Fibroblast of upper back skin (primary cell): ENCODE measurements at places on chromosomes 1 and 21.

DNA sequence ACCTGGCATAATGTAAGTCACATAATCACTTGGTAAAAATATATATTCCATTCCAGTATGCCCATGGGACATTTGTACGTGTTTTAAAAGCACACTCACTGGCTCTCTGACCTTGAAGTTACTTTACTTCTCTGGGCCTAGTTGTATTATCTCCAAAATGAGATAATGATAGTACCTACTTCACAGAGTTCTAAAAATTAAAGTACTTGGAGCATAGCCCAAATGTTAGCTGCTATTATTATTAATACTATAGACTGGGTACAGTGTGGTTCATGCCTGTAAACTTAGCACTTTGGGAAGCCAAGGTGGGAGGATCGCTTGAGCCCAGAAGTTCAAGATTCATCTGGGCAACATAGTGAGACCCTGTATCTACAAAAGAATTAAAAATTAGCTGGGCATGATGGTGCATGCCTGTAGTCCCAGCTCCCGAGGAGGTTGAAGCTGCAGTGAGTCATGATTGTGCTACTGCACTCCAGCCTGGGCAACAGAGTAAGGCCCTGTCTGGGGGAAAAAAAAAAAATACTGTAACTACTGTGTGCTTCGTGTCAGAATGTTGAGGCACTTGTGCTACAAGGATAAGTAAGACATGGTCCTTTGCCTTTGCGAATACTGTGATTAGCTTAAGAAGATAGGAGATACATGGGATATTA lies 45.7 kb downstream of the TDRD5 start:
- DNase-seq, result no peak

GRCh38 chr1:242240077-242240476 lies 241.2 kb upstream of the MAP1LC3C start:
- no peak for DNase-seq

DNA sequence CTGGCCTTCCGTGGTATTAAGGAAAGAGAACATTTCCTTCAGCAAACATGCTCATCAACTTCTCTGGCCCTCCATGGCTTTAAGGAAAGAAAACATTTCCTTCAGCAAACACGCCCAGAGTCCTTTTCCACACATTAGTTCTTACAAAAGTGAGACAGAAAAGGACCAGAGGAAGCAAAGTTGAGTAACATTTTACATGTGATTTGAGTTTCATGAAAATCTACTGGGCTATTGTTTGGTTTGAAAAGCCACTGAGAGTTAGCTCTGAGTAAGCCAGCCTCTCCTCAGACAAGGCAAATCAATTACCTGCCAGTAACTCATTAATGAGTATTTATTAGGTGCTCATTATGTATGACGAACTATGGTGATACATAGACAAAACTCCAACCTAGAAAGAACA lies 78.0 kb downstream of the NID1 start:
- DNase-seq, result no peak

- DNase-seq, result no peak
Observed at GRCh38 chr1:195251900-195252299, 1356.3 kb downstream of the KCNT2 start.

- no peak for DNase-seq
Observed at GRCh38 chr21:38293765-38294164, 37.0 kb downstream of the KCNJ15 start.

GRCh38 chr1:89548122-89548857 lies 23.7 kb downstream of the LRRC8B start:
- DNase-seq, result no peak

- peak; percentile 91 for DNase-seq
Observed at GRCh38 chr21:42039911-42040351, 29.8 kb upstream of the ZBTB21 start.

DNA sequence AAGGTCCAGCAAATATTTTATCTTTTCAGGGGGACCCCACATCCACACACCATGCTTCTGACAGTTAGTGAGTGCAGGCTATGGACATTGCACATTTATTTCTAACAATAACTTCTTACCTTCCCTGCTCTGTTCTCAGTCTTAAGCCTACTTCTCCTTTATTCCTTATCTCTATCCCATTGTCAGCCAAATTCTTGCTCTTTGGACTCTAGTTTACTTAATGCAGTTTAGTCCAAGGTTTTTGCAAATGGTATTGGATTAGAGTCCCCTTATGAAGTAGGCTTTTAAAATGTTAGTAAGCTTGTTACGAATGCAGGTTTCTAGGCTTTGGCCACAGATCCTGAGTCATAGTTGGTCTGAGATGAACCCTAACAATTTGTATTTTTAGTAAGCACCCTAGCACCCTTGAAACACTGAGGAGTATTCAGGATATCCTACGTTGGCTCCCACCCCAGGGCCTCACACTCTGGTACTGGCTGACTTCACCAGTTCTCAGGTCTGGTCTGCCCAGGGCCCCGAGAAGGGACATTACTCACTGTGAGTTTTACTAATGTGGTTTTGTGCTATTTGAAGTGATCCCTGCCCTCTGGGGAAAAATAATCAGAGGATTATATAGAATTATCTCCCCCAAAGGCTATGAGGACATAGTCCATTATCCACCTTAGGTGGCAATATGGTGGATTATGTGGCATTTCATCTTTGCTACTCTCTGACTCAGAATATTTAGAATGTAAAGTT lies 239.5 kb downstream of the TGFB2 start:
- DNase-seq, result peak; percentile 57
